ENCODE measurements at places on chromosomes 4 and X.

GRCh38 chrX:38699696-38700095 is 101.6 kb upstream of the MID1IP1 start:
- peak; percentile 5 for DNase-seq

DNA sequence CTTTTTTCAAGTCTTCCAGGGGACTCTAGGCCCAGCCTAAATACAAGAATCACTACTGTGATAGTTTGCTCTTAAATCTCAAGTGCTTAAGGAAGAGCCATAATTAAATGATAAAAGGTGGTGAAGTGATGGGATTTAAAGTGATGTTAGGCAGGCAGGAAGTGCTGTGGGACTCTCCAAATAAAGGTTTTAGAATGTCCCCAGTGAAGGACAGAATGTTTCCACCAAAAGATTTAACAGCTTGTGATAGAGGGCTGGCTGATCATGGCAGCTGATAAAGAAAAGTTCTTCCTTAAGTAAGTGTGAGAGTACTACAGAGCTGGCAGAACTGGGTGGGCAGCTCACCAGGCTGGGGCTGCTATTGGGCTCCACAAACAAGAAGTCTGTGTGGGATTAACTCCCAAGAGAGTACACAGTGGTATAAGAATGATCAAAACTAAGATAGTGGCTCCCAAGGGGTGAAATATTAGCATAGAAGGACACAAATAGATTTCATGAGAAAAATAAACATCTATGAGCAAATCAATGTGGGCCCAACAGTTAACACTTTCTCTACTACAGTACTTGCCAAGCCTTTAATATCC is 637.2 kb upstream of the CPEB2 start:
- no peak for DNase-seq

GRCh38 chr4:48491514-48492176 is 1.6 kb downstream of the ZAR1 start:
- no peak for DNase-seq

GRCh38 chr4:78293821-78294301 is 236.7 kb downstream of the FRAS1 start:
- no peak for DNase-seq

DNA sequence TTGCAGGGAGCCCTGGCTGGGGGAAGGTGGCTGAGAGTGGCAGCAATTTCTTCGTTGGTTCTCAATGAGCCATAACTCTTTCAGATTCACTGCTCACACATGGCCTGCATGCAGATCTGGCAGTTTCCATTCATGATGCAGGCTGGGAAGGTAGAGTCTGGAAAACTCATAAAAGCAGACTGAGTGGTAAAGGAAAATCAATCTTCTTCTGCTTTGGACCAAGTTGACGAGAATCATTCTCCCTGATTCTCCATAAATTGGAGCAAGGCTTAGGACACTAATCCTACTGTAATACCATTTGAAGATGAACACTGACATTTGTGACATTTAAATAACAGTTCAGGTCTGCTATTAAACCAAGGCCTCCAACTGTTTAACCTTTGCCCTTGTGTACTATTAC is 35.3 kb upstream of the HAND2 start:
- no peak for DNase-seq

GRCh38 chrX:41599507-41599906 is 89.3 kb upstream of the GPR34 start:
- DNase-seq, result no peak

DNA sequence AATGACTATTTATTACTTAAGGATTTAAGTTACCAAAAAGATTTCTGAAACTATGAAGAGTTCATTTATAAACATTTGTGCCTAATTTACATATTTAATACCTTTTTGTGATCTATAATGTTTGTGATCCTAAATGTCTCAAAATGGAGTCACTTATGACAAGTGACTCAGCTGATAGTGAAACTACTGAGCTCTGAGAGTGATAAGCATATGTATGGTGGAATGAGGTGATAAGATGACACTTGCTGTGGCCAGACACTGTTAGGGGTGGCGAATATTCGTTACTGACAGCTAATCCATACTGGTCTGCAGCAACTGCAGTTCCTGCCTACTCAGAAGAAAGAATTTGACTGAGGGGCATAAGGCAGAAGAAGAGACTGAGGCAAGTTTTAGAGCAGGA is 5.5 kb upstream of the NXF3 start:
- DNase-seq, result no peak

DNA sequence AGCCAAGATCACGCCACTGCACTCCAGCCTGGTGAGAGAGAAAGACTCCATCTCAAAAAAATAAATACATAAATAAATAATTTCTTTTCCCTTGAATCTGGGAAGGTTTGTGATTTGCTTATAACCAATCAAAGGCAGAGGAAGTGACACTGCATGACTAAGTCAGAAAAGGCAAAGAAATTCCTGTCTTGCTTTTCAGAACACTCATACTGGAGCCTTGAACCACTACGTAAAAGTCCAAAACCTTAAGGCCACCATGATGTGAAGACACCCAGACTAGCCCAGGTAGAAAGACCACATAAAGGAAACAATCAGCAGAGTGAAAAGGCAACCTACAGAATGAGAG is 36.6 kb downstream of the TMEM156 start:
- DNase-seq, result no peak

DNA sequence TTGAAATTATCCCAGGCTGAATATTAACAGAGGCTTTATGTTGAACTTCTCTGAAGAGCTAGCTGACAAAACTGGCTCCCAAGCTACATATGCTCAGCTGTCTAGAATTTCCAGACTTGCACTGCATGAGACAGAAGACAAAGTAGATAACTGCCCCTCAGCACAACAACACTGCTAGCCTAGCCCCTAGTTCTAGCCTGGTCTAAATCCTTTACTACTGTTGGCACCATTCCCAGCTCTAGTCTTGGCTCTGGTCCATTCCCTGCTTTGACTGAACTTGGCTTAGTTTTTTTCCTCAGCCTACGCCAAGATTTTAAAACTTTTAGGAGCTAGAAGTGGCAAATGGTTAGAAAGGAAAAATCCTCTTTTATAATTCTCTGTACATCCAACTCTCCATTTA is 7.6 kb upstream of the OPHN1 start:
- DNase-seq, result no peak

- no peak for DNase-seq
Observed at GRCh38 chrX:37314531-37314930, 34.6 kb upstream of the PRRG1 start.

DNA sequence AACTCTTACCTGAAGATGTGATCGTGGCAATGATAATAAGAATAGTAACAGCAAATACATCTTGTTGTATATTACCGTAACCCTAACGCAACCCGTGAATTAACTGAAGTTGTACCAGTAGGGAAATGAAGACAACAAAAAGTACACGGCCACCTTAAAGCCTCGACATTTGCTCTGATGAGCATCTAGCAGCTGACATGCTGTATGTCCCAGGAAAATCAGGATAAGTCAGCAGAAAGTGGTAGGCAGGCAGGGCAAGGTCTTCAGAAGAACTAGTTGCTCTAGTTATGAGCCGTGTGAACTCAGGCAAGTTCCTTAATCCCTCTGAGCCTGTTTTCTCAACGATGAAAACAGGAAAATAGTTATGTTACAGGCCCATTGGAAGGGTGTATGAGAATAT is 7.7 kb upstream of the ASB5 start:
- DNase-seq, result no peak

GRCh38 chrX:130005089-130005807 is 22.8 kb downstream of the BCORL1 start:
- DNase-seq, result no peak

GRCh38 chr4:165464813-165465381 is 86.1 kb downstream of the CPE start:
- peak; percentile 66 for DNase-seq

GRCh38 chr4:7910952-7911578 is 28.6 kb downstream of the AFAP1 start:
- peak; percentile 72 for DNase-seq

DNA sequence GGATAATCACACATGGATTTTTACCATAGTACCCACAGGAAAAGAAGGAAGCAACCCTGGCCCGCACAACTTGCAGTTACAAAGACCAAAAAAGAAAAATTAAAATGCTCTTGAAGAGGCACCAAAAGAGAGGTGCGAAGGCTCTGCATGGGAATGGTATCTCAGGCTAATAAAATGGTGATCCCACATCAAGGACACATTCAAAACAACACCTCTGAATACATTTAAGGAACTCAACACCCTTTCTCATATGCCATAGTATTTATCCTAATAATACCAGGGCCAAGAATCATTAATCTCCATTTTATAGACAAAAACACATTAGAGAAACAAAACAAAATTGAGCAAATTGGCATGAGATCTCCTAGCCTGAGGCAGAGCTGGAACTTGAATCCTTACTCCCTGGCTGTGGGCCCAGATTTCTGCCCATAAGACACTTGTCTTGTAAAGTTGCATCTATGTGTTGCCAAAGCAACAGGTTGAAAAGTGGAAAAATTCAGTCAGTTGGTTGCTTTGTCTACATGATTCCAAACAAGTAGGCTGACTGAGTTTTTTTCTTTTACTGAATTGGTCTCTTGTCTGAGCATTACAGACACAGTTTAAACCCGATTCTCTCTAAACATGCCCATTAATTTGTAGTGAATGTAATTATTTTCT is 33.5 kb downstream of the GUCY2F start:
- no peak for DNase-seq

DNA sequence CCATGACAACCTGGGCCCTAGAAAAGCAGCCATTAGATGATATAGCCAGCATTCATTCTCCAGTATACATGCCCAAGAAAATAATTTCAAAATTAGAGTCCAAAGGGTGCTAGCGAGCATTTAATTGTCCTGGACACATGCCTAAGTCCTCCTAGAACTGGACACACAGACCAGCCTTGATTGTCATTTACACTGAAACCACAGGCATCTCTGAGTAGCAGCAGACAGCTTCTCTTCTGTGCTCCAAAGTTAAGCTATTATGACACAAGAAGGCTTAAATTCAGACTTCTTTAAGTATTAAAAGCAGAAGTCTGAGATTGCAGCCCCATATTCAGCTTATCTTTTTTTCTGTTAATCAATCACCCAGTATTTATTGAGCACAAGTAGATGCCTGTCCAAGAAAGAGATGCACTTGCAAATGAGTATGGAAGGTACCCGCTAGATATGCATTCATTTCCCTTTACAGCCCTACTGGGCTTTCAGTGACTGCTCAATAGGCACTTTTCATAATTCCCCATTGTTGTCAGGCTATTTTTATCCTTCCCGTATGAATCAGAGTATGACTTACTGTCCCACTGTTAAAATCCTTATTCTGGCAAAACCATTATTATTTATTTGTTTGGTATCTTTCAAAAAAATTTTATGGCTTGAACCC is 374.1 kb downstream of the FBXW7 start:
- no peak for DNase-seq

GRCh38 chrX:149461746-149462145 is 43.4 kb downstream of the IDS start:
- no peak for DNase-seq

Data from iPS-NIHi11 (cell line).